ENCODE measurements at places on chromosomes 6 and 20.

DNA sequence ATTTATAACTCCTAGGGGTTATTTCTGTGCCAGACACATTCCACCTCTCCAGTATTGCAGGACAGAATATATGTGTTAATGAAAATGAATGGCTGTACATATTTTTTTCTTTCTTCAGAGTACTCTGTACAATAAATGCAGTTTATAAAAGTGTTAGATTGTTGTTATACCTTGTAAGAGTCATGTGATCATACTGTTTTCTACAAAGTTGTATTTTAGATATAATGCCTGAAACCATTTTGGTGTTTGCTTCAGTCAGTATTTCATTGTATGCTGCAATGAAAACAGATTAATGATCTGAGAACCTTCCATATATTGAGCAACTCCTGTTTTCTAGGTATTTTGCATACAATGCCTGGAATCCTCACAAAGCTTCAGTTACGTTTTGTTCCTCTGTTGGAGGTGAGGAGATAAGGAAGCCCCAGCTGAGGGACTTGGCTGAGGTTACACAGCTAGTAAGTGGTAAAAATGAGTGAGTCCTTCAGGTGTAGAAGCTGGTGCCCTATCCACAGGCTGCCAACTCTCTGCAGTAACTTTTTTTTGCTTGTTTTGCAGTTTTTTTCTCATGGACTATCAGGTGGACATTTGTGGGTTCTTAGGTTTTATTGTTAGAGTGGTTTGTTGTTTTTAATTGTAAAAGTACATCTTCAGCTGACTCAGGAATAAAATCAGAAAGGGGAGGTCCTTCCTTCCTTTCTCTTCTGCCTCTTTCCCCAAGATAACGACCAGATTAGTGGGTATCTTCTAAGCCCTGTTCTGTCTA is 11.6 kb downstream of the PDCD2 start:
- no peak for DNase-seq

- DNase-seq: no peak
These were observed 17.0 kb downstream of the MCM8 start for GRCh38 chr20:5967469-5967868.

DNA sequence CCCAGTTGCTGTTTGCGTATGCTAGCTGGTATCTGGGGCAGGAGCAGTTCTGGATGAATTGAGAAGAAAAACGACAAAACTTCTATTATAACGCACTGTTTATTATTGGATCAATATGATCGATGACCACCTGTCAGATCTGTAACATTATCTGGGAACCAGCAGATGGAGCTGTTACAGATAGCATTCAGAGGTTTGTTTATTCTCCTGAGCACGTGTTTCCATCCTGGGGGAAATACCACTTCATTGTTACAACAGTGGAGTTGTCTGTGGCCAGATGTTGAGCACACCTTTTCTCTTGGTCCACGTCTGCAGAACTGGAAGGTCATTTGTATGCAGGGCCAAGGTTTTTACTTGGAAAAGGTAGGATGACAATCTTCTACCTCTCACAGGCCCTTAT is 16.0 kb upstream of the NKX2-2 start:
- DNase-seq: no peak

DNA sequence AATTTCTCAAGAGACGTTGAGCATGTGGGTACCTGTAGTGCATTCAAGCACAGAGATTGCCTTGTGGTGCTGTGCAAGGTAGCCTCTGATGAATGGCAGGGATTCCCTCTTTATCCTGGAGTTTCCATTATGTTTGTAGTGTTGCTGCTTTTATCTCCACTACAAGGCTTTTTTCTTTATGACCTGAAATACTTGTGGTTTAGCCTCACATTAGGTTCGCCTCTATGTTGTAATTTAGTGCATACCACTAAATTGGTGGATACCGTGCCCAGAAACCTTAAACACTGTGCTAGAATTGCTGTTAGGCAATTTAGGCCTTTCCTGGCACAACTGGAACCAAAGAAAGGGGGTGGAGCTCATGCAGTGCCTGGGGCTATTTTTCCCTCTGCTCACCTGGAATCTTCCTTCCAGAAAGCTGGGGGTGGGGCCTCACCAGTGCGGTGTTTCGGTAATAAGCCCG is 76.8 kb downstream of the NCOA7 start:
- DNase-seq: no peak

GRCh38 chr6:36443471-36444428 is 950 bp downstream of the KCTD20 start:
- no peak for DNase-seq

DNA sequence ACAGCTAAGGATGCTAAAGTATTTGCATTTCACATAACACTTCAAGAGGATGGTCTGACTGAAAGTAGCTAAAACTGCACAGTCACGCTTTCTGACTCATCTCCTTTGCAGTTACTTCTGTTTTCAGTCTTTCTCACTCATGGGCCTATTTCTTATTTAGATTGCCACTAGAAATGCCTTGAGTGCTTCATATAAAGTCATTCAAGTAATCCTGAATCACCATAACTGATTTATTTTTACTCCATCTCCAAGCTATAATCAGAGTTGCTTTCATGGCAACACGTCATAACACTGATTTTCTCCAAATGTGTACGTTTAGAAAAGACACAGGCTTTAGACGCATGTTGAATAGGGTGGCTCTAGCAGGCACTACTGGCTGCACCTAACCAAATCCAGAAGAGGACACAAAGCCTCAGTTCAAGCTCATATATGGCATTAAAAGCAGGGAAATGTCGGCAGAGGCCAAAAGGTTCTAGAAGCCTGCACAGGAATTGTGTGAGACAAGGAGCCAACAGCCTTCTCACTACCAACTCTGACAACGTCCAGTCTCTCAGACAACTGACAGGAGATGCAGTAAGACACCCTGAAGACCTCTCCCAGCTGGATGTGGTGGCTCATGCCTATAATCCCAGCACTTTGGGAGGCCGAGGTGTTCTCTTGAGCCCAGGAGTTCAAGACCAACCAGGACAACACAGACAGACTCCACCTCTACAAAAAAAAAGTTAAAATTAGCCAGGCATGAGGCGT is 64.1 kb upstream of the BEND6 start:
- no peak for DNase-seq

DNA sequence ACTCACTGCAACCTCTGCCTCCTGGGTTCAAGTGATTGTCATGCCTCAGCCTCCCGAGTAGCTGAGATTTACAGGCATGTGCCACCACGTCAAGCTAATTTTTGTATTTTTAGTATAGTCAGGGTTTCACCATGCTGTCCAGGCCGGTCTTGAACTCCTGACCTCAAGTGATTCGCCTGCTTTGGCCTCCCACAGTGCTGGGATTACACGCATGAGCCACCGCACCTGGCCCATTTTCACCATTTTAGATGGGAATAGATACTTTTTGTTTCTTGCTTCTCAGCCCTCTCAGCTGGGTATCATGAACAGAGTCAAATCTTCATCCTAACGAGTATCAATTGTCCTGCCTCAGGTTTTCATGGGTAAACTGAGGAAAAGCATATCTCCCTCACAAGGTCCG is 235.0 kb downstream of the CDC5L start:
- no peak for DNase-seq
